ENCODE measurements at places on chromosomes 11 and 22.
A peak's percentile ranks its signal among the peaks of the same experiment; 100 is the strongest.

DNA sequence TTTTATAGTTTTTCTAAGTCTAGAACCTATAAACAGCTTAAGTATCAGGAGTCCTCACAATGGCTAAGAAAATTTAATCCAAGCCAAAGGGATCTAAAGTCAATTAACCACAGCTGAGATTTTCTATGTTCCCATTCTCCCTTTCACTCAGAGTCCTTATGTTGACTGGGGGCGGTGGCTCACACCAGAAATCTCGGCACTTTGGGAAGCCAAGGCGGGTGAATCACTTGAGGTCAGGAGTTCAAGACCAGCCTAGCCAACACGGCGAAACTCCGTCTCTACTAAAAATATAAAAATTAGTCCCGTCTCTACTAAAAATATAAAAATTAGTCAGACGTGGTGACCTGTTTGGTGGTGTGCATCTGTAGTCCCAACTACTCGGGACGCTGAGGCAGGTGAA, 6.9 kb downstream of the RDX start:
- no peak for DNase-seq

DNA sequence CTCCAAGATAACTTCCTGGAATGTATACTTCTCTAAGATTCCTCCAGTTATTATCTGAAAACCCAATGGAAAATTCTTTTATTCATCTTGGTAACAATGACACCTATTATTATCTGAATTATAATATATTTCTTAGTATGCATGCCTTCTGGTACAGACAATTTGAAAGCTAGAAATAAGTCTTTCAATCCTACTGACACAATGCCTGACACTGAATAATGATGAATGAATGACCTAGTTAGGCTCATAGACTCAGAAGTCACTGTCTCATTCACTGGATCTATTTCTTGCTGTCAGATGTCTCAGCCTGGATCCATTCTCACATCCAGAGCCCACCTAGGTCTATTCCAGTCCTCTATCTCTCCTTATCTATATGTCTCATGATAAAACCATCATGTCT, 1126.7 kb upstream of the CCDC90B start:
- DNase-seq, result no peak

DNA sequence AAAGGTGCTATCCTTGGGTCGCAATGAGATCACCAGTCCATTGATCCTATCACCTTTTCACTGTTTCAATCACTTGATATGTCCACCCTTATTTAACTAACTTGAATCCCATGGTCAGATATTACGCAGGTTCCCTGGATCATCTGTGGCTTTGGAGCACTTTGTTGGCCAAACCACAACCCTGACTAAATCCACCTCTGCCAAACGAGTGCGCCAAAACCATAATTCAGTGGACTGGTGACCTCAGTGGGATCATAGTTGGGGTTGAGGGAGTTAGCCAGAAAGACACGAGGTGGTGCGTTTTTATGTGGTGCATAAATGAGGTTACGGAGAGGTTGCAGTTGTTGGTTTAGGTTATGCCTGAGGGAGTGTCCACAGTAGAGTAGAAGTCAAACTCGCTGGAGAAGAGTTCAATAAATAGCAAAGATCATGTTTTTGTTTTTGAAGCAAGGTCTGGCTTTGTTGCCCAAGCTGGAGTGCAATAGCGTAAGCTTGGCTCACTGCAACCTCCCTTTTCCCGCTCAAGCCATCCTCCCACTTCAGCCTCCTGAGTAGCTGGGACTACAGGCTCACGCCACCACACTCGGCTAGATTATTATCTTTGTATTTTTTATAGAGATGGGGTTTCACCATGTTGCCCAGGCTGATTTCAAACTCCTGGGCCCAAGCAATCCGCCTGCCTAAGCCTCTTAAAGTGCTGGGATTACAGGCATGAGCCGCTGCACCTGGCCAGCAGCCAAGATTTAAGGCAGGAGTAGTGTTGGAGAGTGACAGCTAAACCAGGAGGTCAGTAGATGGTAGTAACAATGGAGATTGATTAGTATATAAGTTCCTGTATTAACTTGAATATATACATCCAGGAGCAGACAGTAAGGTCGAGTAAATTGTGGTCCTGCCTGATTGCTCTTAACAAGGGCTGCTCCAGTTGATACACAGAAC, 4.5 kb downstream of the FOXR1 start:
- no peak for DNase-seq

- peak; percentile 34 for DNase-seq
Observed at GRCh38 chr11:103987629-103988594, 48.5 kb upstream of the DDI1 start.

DNA sequence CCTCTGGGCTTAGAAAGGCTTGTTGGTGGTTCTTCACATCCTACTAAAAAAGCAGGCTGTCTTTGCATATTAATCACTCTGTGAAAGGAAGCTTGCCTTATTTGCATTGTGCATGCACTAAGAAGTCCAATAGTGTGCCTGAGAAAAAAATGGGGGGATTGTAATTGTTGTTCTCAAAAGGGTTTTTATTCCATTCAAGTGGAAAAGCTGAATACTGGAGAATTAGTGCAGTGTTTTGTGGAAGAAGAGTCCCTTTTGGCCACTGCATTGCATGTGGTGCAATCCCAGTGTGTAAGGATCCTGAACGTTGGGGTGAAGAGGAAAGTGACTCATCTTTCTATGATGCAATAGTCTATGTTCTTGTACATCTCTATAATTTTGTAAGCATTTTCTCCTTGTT, 16.5 kb downstream of the NCAM1 start:
- DNase-seq, result peak; percentile 28

- DNase-seq, result no peak
Observed at GRCh38 chr11:2997406-2997805, 5.3 kb upstream of the NAP1L4 start.

DNA sequence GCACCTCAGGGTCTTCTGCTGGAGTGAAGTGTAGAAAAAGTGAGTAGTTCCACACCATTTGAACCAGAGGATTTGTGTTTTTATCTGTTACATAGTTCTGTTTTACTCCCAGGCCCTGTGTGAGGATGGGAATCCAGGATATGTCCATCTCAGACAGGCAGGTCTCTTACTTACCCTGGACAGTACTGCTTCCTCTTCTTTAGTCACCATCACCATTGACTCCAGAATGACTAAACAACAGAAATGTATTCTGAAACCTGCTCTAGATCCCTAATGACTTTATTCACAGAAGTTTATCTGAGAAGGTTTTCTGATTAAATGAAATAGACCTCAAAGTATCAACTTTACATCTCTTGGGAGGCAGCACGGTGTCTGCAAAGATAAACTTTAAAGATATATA, 33.6 kb downstream of the CYP2R1 start:
- no peak for DNase-seq

DNA sequence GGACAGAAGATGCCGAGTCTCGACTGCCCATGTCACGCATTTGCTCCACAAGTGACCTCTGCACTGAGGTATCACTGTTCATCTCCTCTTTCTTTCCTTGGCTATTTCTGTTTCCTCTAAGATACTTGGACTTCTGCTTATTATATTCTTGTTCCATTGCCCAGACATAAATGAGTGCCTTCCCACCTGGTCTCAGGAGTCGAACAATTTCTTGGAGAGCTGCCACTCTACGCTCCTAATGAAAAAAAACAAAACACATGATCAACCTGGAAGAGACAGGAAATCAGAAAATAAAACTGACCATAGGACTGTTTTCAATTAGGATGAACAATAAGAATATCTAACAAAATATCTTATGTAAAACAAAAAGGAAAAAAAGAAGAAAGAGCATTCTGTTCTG, 47.4 kb upstream of the CWF19L2 start:
- DNase-seq, result no peak

DNA sequence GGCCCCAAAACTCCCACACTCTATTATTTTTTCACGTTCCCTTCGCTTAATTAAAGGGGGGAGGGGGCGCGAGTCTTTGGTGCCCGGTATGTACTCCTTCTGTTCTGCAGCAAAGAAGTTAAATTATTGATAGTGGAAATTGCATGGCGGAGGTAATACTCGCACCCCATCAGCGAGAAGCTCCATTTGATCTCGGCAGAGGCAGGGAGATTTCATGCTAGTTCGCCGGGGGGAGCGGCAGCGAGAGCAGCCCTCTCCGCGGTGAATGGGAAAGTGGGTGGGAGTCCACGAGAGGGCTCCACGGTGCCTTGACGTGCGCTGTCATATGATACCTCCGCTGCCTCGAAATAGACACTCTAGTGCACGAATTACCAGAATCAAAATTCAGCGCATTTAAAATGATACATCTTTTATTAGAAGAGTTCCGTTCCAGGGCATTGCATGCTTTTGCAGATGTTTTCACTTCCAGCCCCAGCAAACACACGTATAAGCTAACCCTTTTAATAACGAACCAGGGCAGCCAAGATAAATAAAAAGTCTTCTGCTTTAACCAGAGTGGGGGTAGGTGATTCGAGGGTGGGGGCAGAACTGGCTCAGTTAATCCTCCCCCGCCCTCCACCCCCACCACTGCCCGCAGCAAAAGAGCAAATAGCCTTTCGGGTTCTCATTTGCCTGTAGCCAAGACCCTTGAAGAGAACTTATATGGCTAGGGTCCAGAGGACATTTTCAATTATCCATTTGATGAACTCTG, 1.3 kb upstream of the BDNF start:
- DNase-seq, result no peak

- DNase-seq, result no peak
Observed at GRCh38 chr22:25008666-25009065, 56.1 kb downstream of the KIAA1671 start.

DNA sequence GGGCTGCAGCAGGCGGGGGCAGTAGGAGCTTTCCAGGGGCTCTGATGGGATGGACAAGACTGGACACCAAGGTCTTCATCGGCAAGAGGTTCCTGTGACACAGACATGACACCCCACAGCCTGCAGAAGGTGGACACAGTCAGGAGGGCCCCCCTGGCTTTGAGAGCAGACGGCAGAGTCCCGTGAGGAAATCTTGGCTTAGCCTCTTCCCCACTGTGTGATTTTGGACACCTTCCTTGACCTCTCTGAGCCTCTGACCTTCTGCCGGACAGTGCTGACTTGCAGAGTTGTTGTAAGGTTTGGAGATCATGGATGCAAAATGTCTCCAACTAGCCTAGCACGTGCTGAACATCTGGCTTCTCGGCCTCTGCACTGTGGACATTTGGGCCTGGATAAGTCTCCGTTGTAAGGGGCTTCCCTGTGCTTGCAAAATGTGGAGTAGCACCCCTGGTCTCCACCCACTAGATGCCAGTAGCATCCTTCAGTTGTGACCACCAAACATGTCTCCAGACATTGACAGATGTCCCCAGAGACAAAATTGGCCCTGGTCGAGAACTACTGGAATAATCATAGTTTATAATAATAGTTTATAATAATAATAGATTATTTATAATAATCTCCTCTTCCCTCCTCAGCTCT, 54.6 kb downstream of the MCM5 start:
- DNase-seq, result no peak

DNA sequence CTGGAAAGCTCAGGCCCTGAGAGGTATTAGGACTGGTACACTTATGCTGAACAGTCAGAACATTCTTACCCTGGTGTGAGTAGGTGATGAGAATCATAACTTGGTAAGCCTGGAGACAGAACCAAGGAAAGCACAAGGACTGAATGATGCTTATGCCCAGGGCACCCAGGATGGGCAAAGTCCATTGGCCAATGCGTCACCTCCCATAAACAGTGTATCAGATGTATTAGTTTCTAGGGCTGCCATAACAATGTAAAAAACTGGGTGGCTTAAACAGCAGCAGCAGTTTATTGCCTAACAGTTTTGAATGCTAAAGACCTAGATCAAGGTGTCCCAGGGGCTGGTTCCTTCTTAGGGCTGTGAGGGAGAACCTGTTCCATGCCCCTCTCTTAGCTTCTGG, 107.0 kb downstream of the FAR1 start:
- DNase-seq, result no peak

DNA sequence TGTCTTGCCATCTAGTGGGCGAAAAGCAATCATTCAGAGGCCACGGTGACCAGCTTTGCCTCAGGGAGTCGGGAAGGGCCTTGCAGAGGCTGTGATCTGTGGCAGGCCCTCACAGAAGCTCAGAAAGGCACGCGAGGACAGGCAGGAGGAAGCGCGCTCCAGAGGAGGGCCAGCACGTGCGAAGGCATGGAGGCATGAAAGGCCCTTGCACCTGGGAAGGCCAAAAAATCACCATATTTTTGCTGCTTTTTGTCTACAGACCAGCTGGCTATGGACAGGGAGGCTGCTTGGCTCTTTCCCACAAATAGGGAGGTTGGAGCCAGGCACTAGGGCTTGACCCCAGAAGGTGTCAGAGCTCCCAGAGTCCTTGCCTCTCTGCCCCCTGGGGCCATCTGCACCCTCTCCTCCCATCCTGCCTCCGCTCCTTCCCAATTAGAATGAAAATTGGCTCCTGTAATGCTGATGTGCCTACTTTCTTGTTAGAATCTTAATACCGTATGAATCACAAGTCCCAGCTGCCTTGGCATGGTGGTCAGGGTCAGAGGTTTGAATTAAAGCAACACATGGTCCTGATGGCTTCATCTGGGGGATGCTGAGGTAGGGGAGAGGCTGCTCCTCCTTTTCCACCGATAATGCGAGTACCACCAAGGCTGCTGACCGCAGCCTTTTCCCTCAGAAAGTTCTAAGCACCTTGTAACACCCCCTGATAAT, 69.1 kb downstream of the FEZ1 start:
- no peak for DNase-seq

DNA sequence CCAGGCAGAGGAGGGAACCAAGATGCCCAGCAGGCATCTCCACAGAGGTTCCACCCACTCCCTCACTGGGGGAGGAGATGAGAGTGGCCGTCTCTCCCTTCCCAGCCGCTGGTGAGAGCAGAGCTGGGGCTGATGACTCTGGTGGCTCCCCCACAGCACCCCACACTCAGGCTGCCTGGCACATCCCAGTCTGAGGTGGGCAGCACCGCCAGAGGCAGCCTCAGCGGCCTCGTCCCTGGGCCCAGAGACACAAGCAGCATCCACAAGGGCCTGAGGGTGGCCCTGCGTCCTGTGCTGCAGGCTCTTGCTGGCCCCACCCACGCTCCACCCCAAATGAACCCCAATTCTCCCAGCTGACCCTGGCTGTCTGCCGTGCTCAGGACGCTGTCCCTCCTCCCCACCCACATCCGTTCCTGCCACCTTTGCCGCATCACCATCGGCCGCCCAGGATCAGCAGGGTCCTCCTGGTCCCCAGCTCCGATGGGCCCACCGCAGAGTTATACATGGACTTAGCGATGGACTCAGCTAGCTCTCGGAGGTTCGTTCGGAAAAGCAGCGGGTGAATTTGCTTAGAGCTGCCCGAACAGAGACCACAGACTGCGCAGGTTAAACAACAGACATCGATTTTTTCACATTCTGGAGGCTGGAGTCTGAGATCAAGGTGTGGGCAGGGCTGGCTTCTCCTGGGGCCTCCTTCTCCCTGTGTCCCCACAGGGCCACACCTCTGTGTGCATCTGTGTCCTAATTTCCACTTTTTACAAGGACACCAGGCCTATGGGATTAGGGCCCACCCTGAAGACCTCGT, 20.2 kb upstream of the CTSD start:
- DNase-seq, result no peak

DNA sequence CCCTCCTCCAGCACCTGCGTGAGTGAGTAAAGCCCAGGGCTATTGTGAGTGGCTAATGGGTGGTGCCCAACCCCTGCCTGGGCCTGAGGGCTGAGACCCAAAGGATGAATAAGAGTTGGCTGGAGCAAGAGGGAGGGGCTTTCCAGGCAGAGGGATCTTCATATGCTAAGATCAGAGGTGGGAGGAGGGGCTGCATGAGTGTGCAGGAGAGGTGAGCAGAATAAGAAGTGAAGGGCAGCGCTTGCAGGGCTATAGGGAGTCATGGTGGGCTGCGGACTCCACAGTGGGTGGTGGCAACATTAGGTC, 3.9 kb downstream of the EMID1 start:
- no peak for DNase-seq

Data from spinal cord (tissue), 10 donors.